ENCODE measurements at places on chromosomes 4 and X.

- DNase-seq, result no peak
Observed at GRCh38 chr4:177671387-177671786, 229.2 kb upstream of the AGA start.

GRCh38 chr4:124790471-124790870 lies 77.9 kb upstream of the ANKRD50 start:
- DNase-seq, result no peak

DNA sequence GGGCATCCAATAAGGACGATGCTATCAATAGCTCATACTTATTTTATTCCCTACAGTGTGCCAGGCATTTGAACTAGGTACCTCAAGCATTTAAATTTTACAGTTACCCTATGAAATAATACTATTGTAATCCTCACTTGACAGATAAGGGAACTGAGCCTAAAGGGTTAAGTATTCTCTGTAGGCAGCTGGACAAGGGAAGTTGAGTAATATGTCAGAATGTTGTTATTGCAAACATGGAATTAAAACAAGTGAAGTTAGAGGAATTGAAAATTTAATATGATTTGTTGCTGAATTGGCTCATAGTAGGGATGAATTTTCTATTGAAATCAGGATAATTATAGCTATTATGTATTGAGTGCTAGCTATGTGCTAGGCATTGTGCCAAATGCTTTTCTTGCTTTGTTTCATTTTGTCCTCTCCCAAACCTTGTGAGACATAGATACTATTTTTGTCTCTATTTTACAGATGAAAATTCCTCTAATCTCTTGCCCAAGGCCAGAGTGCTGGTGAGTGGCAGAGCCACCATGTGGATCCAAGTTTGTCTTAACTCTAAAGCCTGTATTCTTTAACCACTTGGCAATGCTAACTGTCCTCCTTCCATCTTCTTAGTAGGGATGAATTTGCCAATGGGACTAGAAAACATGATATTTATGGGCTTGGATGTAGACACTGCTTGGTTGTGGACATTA lies 58.1 kb downstream of the TMEM164 start:
- no peak for DNase-seq

DNA sequence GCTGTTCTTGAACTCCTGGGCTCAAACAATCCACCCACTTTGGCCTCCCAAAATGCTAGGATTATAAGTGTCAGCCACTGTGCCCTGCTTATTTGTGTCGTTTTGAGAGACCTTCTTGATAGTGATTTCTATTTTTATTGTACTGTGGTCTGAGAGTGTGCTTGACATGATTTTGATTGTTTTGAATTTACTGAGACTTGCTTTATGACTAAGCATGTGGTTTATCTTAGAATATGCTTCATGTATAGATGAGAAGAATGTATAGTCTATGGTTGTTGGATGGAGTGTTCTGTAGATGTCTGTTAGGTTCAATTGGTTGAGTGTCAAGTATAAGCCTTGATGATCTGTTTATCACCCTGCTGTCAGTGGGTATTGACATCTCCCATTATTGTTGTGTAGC lies 789.3 kb downstream of the IL1RAPL1 start:
- DNase-seq, result no peak

GRCh38 chrX:41779030-41779564 lies 55.1 kb downstream of the GPR82 start:
- DNase-seq, result no peak

DNA sequence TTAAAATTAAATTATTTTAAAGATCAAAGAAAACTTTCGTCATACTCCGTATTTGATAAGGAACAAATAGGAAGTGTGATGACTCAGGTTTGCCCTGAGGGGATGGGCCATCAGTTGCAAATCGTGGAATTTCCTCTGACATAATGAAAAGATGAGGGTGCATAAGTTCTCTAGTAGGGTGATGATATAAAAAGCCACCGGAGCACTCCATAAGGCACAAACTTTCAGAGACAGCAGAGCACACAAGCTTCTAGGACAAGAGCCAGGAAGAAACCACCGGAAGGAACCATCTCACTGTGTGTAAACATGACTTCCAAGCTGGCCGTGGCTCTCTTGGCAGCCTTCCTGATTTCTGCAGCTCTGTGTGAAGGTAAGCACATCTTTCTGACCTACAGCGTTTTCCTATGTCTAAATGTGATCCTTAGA lies at the start of gene CXCL8:
Gene CXCL8, plus strand, starts transcription at position 217 of the 426 bp plus-strand sequence. Its CDS starts 90 bp downstream, at position 307.
- DNase-seq, result no peak
